ENCODE measurements at places on chromosomes 7 and 10.
A peak's percentile ranks its signal among the peaks of the same experiment; 100 is the strongest.

DNA sequence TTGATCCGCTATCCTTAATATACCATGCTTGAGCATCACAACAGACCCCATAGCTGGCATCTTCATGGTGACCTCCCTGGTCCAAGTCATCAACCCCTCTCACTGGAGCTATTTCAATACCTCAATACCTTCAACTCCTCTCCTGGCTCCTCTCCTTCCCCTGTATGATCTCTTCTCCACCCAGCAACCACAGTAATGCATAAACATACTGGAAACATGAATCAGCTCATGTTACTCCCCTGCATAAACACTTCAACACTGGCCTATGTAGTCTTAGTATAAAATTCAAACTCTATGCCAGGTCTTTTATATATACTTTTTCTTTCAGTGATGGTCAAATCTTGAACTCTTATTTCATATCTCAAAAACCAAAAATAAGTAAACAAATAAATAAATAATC, 31.8 kb upstream of the TMEM273 start:
- DNase-seq, result peak; percentile 58

DNA sequence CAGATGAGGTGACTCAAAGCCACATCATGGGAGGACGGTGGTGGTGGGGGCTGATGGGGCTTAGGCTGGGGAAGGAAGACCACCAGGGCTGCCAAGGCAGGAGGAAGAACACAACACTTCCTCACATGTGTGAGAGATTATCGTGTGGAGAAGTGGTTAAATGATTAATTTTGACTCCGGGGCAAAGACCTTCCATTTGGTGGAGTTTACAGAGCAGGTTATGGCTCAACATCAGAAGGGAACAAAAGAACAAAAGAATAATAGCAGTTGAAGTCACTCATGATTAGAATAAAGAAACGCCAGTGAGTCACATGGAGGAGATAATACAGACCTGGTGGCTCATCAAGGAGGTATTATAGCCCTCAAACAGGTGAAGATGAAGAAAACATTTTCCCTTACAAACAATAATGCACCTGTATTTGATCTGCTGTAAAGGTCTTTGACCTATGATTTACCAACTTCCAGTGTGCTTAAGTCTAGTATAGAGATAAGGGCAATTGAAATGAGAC, 170.1 kb downstream of the PKD1L1 start:
- DNase-seq, result no peak

- DNase-seq, result peak; percentile 7
Measured at GRCh38 chr7:122300211-122300932, 4.2 kb downstream of the FEZF1 start.

- no peak for DNase-seq
Measured at GRCh38 chr7:157751951-157752673, 415.3 kb downstream of the DNAJB6 start.

DNA sequence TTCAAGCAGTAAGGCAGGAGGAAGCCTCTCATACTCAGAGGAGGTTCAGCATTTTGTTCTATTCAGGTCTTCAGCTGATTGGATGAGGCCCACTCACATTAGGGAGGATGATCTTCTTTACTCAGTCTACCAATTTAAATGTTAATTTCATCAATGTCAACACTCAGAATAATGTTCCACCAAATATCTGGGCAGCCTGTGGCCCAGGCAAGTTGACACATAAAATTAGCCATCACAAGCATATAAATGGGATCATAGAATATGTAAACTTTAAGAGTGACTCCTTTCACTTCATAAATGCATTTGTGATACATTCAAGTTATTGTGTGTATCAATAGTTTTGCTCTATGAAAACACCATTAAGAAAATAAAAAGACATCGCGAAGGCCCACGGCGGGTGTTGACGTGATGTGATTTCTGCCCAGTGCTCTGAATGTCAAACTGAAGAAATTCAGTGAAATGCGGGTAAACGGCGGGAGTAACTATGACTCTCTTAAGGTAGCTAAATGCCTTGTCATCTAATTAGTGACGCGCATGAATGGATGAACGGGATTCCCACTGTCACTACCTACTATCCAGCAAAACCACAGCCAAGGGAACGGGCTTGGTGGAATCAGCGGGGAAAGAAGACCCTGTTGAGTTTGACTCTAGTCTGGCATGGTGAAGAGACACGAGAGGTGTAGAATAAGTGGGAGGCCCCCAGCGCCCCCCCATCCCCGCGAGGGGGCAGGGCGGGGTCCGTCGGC, 536.1 kb upstream of the AUTS2 start:
- peak; percentile 4 for DNase-seq

GRCh38 chr7:133812877-133813276, 314.3 kb upstream of the LRGUK start:
- no peak for DNase-seq

GRCh38 chr10:20502903-20503585, 394.1 kb downstream of the NEBL start:
- DNase-seq, result no peak

DNA sequence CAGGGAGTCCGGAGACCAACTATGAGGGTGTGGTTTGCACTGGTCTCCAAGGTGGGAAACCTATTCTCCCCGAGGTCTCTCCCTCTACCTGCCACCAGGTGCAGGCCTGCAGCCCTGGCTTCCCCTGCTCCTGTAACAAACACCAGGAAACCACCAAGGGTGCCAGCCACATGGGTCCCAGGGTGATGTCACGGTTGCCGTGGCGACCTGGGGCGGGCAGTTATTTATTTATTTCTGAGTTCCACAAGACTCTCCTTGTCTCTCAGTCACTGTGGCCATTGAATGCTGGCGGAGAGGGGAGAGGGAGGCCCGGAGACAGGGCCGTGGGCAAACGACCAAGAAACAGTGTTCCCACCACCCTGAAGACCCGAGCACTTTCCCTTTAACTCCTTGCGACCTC, 27.0 kb downstream of the MMD2 start:
- no peak for DNase-seq

- no peak for DNase-seq
Measured at GRCh38 chr10:73989594-73990150, 8.2 kb upstream of the VCL start.

- no peak for DNase-seq
Measured at GRCh38 chr10:133141144-133141957, 18.7 kb upstream of the KNDC1 start.

- peak; percentile 95 for DNase-seq
Measured at GRCh38 chr7:130369110-130369711, 11.1 kb upstream of the CPA1 start.

DNA sequence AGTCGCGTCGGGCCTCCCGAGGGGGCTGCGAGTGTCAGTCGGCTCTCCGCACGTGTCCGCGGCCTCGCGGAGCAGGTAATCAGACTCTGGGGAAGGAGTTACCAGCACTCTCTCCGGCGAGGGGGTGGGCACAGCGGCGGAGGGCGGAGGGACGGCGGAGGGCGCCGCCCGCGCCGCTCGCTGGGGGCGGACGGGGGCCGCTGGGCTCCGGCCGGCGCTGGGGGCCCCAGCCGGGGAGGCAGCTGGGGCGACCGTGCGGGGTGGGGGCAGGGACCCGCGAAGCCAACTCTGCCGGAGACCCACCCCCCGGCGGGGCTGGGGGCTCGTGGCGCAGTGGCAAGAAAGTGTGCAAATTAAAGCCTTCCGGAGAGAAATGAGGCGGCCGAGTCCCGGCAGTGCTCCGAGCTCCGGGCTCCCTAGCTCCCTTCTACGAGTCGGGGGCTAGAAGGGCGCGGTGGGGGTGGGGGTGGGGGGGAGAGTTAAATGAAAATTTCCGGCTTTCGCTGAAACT, at the start of gene CDK6:
CDK6 (minus strand) TSS at position 85 of the 511 bp plus-strand sequence. CDS start 3,250 bp downstream, outside the sequence.
- peak; percentile 71 for DNase-seq

DNA sequence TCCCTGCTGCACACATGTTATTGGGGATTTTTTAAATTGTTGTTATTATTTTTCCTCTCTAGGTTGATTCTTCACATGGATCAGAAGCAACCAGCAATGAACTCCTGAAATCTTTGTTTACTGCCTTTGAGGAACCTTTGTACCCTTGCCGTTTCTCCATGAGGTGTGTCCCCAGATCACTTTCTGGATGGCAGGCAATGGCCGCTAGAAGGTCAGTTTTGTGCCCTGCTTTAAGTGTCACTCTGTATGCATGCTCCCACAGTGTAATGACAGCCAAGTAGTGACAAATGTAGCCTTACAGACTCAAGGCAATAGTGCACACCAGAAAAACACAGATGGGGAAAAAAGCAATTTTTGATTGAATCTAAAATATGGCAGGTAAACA, 47.7 kb upstream of the NRP1 start:
- no peak for DNase-seq

- no peak for DNase-seq
Measured at GRCh38 chr7:134184767-134185166, 57.6 kb downstream of the LRGUK start.

GRCh38 chr10:102962267-102962666, 44.2 kb downstream of the CNNM2 start:
- no peak for DNase-seq

DNA sequence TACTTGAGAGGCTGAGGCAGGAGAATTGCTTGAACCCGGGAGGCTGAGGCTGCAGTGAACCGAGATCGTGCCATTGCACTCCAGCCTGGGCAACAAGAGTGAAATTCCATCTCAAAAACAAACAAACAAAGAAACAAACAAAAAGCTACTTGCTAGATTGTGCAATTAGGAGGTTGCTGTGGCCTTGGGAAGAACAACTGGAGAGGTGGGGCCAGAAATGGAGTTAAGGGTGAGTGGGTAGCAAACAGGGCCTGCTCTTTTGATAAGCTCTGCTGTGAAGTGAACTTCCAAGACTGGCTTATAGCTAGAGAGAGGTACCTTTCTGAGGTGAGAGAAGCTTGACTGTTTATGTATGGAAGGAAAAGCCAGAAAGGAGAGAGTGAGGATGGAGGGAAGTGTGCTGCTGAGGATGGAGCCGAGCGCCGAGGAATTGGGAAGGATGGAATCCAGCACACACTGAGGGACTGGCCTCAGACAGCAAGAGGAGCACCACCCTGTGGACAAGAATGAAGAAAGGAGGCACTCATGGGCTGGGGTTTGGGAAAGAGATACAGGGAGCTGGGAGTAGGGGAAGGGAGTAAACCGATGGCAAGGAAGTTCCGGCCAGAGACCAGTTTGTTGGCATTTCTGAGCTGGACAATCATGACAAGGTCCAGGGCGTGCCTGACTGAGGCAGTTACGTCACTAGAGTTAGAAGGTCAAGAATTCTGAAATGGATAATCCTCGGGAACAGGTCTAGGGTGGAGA, 7.0 kb upstream of the RPEL1 start:
- DNase-seq, result peak; percentile 74

GRCh38 chr10:110724937-110725336, 80.8 kb downstream of the RBM20 start:
- no peak for DNase-seq

- DNase-seq, result peak; percentile 88
Measured at GRCh38 chr10:15084502-15084922, 4.1 kb downstream of the ACBD7 start.

GRCh38 chr10:60101821-60102220, 195.5 kb upstream of the CCDC6 start:
- no peak for DNase-seq

DNA sequence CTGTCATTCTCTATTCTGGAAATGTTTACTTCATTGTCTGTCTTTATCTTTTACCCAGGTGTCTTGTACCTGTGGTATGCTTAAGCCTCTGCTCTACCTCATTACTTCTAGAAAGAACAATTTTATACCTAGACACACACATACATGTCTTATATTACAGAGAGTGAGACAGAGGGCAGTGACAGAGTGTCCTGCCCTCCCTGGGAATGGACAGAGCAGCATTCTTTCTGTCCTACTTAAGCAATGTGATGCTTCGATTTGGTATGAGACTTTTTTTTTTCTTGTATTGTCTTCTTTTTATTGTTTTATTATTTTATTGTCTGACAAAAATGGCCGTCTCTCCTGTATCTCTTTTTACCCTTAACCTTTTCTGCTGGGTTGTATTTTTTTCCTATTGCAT, 286.1 kb downstream of the EXOC4 start:
- DNase-seq, result peak; percentile 30

GRCh38 chr10:52617346-52617745, 155.2 kb downstream of the MBL2 start:
- peak; percentile 46 for DNase-seq

- DNase-seq, result no peak
Measured at GRCh38 chr10:70743879-70744278, 41.3 kb downstream of the TBATA start.

Measured in fibroblast of skin of scalp (primary cell).